ENCODE measurements at places on chromosomes 3 and 15.

- DNase-seq: no peak
Observed at GRCh38 chr3:13080591-13080990, 7.4 kb upstream of the IQSEC1 start.

GRCh38 chr3:127815641-127816605 is 6.4 kb downstream of the MGLL start:
- DNase-seq: no peak

DNA sequence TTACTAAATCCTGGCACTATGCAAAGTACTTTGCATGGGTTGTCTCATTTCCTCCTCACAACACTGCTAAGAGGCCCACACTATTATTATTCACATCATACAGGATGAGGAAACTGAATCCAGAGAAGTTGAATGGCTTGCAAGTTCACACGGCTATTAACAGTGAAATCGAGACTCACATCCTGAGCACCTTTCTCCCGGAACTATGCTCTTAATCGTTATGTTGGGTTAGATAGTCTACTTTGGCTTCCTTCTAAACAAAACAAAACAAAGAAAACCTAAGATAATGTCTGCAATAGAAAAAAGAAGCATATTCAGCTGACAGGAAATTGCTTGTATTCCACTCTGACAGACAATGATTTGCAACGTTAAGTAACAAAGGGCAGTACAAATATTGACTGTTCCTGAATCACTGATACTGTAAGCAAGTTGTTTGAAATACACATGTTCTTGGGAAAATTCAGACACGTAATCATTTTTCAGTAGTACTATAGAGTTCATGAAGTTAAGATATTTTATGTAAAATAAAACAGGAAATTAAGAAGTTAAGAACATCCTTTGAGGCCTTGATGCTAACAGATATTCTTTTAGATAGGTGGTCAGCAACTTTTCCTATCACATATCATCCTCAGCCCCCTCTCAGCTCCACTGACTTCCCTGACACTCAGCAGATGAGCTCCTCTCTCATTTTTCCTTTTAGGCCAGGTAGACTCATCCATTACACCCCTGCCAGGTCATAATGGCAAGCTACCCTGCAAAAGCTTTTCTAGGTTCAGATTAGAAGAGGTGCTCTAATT is 40.7 kb downstream of the C2CD4B start:
- no peak for DNase-seq

DNA sequence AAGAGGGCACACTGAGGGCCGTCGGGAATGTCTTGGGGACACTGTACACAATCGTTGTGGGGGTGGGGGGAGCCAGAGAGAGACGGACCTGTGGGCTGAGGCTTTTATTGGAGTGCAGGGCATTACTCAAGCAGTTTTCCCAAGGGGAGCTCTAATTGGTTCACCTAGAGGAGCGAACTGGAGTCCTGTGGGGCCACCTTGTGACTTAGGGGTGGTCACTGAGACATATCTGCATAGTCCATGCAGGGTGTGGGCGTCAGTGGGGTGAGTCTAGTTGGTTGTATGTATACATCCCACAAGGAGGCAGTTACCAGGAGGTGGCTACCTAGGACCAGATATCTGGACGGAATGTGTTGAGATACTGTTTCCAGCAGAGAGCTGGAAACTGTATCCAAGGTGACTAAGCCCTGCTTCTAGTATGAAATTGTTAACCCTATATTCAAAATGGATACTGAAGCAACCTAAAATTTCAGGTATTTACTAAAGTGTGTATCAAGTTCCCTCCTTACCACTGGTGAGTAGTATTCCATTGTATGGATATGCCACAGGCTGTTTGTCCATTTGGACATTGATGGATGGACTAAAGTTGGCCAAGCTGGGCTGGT is 2.6 kb upstream of the PIGZ start:
- DNase-seq: no peak

DNA sequence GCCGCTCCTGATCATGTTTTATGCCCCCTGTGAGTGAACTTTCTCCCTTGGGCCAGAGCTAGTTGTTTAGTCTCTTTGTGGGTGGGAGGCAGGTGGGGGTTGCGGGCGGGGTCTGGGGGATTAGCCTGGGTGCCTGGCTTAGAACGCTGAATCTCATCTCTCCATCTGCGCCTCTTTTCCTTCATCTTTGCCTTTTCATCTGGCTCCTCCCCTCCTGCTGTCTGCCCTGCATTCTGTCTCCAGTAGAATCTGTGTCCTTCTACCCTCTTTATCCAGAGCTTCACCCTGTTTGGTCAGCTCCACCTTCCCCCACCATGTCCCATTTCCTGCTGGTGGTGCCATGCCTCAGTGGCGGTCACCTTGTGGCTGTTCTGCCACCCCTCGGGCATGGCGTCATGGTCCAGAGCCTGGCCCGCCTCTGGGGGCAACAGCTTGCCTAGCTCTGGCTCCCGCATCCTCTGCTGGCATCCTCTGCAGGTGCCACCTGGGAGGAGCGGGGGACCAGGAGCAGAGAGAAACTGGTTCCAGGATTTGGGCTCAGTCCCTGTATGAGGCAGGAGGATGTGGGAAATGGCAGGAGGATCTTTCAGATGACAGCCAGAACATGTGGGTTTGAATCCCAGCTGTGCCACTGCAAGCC is 44.3 kb downstream of the PDIA5 start:
- DNase-seq: peak; percentile 85

DNA sequence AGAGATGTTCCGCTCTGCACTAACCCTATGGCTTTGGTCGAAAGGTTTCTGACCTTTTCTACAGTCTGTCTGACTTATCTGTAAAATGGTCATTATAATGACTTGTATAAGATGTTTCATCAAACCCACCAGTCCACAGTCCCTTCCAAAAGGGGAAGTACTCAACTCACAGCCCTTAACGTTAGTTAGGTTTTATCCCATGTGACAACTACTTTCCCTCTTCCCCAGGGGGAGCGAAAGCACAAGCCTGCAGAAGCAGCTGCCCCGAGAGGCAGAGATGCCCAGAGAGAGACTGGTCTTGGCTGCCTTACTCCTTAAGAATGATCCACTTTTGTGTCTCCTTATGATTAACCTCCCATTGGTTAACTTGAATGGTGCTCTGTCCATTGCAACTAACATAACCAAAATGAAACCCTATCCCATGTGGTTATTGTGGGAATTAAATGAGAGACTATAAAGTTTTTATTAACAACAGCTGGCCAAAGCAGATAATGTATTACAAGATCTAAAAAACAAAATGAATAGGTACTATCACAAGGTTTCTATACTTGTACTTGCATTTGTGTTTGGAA is 6.4 kb downstream of the ASTE1 start:
- no peak for DNase-seq

DNA sequence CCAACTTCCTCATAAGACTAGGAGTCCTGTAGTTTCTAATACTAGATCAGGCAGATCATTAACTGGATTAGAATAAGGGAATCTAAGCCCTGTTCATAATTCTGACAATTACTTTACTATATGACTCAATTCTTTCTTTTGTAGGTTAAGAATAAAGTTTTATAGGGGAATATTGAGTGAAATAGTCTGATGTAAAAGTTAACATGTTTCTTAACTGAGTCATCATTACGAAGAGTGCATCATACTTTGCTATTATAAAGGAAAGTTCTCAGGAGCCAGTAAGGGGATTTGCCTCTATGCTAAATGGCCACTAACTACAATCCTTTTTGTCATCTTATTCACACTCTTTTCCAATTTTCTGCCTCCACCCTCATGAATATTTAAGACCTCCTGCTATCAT is 63.1 kb downstream of the POLQ start:
- no peak for DNase-seq

DNA sequence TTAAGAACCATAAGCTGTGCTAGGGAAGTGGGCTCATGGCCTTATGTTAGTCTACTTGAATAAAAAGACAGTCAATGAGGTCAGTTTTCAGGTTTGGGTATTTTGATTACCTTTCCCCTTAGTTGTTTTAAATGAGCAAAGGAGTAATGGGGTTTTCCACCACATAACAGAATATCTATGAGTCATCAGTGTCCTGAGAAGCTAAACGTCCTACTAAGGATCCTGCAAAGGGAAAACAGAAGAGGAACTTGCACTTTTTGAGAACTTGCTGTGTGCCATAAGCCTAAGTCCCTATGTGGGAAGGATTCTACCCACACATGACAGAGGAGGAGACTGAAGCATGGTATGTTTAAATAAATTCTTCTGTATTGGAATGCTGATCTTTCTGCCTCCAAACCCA is 292.8 kb upstream of the TMC3 start:
- DNase-seq: no peak

- DNase-seq: no peak
Observed at GRCh38 chr3:195559723-195560409, 16.7 kb upstream of the PPP1R2 start.

DNA sequence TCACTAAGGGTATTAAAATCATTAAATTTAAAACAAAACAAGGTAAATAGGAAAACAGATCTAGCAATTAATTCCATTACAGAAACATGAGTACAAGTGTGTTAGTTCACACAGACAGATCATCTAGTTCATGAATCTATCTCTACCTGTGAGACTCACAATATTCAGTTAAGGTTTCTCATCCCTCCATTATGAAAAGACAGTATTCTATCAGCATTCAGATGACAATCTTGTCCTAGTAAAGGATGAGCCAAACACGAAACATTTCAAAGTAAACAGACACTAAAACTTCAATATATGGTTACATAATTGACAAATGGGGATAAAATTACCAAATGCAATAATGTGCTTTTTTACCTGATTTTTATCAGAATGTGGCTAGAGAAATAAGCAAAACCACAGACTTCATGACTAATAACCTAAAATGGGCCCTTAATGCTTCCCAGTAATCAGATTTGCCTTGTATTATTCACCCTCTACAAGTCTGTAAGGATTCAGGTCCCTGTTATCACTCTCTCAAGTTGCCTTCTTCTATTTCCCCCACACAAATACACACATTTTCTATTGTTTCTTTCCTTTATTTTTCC is 126.8 kb downstream of the DLG1 start:
- no peak for DNase-seq

GRCh38 chr3:127173516-127174166 is 19.3 kb upstream of the PRR23E start:
- no peak for DNase-seq

DNA sequence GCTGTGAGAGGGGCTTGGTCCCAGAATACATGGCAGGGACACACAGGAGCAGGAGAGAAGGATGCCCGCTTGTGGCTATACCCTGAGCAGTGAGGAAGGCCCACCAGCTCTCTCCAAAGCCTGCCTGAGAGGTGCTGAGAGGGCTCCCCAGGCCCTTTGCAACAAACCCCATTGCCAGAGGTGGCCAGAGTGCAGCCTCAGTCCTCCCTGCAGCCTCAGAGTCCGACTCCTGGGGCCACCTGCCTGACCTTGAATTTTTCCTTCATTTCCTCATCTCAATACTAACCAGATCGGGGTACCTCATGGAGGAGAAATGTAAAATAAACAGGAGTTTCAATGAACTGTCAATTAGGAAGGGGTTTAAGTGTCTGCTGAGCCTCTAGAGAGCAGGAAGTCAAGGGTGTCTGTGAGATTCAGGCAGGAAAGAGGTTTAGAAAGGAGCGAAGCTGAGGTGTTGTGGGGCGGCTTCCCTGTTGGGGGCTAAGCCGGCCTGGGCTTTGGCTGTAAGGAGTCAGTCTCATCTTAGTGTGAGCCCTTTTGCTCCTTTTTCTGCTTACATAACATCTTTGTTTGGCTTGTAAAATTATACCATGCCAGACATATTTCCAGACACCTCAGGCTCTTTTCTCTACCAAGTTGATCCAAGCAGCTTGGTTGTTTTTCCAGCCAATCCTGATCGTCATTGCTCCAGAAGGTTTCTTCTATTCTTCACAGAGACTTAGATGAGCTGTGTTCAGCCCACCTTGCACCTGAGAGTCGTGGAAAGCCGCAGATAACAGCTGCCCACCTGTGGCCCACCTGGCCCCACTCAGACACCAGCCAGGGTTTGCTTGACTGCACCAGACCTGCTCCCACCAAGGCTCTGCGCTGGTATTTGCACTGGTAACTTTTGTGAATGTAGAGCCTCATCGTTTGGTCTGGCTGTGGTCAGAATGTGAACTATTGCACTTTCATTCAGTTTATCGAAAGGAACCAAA is 36.7 kb downstream of the CMTM7 start:
- DNase-seq: no peak

GRCh38 chr3:70911719-70912118 is 599.3 kb upstream of the MDFIC2 start:
- DNase-seq: no peak

GRCh38 chr3:36784138-36784635 is 19.8 kb upstream of the DCLK3 start:
- no peak for DNase-seq

DNA sequence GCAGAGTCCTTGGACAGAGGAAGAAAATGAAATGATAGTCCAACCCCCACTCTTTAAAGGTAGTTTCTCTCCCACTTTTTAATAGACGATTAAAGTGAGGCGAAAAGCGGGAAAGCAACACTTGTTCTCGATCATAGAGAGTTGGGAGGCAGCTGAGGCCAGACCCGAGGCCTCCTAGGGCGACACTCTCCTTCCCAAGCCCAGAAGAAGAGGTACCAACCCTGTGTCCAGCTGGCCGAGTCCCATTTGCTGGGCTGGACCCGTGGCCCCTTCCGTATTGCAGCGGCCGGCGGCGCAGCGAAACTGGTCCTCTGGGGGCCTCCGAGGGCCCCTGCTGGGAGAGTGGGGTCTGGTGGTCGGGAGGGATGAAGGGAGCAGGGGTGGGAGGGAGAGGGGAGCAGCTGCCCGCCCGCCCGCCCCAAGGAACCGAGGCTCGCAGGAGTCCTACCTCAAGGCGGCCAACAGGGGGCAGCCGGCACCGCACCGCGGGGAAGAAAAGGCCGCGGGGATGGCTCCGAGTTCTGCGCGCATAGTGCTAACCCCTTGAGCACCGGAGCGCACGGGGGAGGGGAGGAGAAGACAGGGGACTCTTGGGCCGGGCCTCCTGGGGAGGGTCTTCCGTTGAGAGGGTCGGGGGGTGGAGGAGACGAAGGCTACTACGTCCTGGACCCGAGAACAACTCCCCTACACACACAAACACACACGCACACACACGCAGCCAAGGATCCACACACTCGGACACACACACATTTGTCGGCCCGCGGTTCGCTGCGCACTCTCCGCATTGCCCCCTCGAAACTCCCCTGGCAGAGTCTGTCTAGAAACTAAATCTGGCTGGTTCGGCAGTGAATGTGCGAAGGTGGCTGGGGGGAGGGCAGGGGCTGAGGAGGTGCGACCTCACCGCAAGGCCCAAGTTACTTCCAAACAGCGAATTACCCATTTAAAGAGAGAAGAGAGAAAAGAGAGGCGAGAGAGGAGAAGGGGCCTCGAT is 2.0 kb downstream of the WNT5A start:
- DNase-seq: peak; percentile 90

GRCh38 chr3:24151594-24151993 is 206.5 kb downstream of the NR1D2 start:
- DNase-seq: no peak
